ENCODE measurements at places on chromosomes 7 and 10.

DNA sequence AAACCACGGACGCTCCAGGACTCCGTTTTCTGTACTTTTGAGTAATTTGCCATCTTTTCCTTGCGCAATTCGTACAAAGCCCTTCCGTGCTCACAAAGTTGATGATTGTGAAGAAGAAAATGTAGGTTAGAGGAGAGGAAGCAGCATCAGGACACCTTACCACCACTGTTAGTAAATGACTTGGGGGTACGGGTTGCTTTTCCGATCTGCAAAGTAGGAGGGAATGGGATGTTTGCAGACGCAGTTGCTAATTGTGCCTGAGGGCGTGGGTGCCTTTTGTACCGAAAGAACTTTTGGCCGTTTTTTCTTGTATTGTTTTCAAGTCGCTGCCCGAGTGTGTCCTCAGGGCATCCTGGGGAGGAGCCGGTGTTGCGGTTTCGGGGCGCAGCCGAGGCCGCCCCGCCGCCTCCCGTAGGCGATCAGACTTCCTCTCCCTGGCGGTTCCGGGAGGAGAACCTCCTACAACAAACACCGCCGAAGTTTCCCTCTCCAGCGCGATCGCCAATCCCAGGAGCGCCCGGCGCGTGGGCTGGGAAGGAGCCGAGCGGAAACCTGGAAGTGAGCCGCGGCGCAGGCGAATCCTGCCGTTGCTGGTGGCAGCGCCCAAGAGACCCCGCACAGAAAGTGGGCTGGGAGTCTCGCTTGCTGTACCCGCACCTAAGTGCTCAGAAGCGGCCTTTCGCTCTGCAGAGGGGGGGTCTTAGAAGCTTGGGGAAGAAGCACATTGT, 1.0 kb downstream of the PRR15 start:
- no peak for DNase-seq

GRCh38 chr7:29918850-29919249, 70.8 kb downstream of the SCRN1 start:
- no peak for DNase-seq

GRCh38 chr7:107890493-107890961, 456 bp upstream of the DLD start:
- no peak for DNase-seq

- DNase-seq = no peak
These were observed 92.4 kb downstream of the GLI3 start for GRCh38 chr7:42144604-42145003.

GRCh38 chr7:64997927-64998391, 7.1 kb upstream of the ZNF117 start:
- DNase-seq = no peak

- no peak for DNase-seq
These were observed 35.9 kb upstream of the ITPRID1 start for GRCh38 chr7:31478018-31478417.

- no peak for DNase-seq
These were observed 26.7 kb upstream of the CD36 start for GRCh38 chr7:80611779-80612178.

DNA sequence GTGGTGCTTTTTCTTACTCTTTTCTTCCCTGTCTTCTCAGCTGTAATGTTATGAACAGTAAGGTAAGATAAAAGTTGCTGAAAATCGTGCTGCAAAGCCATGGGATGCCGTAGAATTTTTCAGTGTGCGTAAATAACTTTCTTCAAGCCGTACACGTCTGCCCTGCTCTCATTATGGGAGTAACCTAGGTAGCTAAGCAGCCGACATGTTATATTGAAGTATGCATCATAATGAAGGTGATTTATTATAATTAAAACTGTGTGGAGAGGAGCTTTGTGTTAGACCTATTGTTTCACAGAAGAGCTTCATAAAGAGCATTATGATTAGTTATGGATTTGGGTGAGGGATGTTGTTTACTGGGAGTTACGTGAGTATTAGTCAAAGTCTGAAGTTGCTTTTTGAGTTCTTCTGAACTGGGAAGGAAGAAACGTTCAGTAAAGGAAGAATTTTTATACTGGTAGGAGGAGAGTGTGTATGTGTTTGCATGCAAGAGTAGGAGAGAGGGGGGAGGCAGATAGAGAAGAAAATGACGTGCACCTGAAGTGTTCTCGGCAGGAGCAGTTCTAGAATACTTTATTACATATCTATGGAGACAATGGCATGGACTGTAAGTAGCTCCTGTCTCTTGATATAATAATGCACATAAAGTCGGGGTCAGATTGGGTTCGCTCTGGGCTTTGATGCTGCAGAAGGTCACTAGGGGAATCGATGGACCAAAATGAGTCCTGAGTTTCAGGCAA, 56.3 kb downstream of the POU6F2 start:
- DNase-seq = no peak

DNA sequence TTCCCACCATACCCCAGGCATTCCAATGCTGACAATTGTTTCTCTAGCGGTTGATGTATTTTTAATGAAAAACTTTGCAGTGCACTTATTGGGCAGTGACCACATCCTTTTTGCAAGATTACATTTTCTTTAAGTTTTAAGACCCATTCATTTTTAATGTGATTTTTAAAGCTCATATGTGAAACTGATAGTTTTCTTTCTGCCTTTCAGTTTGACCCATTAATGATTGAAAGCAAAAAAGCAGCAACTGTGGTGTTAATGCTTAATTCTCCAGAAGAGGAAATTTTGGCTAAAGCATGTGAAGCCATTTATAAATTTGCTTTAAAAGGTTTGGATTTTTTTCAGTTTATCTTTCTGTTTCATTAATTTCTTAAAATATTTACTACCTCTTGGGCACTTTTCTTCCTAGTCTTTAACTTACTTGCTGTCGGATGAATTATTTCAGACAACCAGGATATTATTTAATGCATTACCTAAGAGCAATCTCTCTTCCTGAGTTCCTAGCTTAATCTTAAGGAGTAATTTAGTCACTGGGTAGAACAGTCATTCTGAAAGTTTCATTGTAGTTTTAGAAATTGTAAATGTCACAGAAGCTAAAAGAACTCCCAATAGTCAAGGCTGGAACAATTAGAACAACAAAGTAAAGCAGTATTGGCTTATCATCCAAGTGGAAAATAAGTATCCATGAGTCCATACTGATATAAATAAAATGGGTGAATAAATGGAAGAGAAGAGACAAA, 18.3 kb downstream of the ARMC3 start:
- no peak for DNase-seq

- DNase-seq = no peak
These were observed 500.8 kb downstream of the PLXNA4 start for GRCh38 chr7:132075515-132075914.

- DNase-seq = no peak
These were observed 103.0 kb downstream of the JAZF1 start for GRCh38 chr7:28077616-28078015.

DNA sequence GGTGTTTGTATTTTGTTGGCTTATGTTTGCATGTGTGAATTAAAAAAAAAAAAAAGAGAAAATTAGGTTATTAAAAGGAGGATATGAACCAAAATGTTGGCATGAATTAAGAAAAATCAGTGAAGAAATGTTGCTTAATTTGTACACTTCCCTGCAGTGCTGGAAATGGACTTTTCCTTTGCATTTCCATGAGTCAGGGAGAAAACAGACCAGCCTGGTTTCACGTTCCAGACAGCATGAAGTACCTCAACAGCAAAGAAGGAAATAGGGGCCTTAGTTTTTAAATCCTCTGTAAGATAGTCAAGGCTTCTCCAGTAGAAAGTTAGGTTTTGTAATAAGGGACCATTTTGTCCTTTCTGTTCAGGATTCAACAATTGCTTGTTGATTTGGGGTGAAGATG, 159.7 kb downstream of the CELF2 start:
- no peak for DNase-seq

DNA sequence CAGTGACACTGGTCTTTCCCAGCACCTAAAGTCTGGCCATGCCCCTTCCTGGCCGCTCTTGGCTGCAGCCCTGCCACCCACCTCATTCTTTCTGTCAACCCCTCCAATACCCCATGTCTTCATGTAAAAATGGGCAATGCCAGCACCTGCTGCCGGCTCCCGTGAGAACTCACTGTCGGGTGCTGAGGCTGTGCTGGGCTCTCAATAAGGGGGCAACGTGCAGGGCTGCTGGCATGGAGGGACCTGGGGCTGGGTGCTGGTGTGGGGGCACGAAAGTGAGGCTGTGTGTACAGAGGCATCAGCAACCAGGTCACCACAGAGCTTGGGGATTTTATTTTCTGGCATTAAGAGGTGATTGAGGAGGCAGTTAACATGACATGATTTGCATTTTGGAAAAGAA, 65.3 kb downstream of the ALOX5 start:
- DNase-seq = no peak

DNA sequence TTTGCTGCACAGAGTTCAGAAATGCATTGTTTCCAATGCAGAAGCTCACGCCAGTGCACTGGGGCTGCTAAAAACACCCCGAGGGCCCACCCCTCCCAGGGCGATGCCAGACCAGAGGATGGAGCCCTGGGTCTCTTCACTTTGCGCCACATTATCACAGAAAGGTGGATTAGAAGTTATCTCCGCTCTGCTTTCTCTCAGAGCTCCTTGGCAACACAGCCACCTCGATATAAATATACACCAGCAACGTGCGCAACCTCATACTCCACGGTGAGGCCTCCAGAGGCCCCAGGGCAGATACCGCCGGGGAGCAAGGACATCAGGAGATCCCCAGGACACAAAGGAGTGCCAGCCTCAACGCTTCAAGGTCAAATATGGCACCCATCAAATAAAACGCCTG, 121.0 kb upstream of the TBX20 start:
- no peak for DNase-seq
